ENCODE measurements at places on chromosomes 5 and 9.

DNA sequence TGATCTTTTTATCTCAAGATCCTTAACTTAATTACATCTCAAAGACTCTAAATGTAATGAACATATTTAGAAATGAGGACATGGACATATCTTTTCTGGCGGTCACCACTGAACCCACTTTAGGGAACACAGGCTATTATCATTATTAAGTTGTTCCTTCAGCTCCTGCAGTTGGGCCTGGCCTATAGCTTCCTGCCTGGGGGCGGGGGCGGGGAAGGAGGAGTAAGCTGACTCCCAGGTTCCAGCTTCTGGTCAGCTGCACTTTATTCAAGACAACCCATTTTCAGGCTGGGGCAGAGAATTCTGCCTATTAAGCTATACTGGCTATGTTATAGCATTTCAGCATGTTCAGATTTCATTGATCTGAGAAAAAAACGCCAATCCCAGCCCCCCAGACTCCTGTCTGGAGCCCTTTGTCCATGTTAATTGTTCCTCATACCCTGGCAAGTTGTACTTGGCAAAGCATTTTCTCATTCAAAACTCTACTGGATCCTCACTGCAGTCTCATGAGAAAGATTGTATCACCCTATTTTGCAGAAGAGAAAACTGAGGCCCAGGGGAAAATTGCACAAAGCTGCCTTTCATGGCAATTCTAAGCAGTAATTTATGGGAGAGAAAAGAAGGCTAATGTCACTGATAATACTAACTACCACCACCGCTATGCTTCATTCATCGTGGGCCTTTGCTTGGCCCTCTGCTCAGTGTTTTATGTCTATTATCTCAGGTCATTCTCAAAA lies 25.1 kb downstream of the COL15A1 start:
- DNase-seq: no peak

DNA sequence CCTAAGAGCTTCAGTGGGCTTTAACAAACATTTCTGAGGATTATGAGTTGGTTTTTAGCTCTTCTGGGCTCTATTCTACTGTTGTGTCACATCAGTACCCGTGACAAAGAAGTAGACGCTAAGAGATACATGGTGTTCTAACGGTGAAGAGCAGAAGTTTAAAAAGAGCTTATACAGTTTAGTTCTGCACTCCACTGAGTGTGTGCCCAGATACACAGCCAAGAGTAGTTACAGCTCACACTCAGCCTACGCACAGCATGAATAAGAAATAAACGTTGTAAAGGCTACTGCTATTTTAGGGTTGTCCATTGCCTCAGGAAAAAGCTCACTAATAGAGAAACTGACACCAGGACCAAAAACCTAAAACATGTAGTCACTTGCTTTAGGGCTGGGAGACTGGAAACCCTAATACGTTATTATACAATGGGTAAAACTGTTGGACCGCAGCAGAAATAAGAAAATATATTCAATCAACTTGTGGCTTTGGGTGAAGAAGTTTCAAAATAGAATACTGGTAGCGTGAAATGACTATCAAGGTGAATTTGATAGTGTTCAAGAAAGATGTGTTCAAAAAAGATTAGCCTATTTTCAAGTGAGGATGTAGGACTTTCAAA lies 34.7 kb downstream of the PSIP1 start:
- DNase-seq: no peak

DNA sequence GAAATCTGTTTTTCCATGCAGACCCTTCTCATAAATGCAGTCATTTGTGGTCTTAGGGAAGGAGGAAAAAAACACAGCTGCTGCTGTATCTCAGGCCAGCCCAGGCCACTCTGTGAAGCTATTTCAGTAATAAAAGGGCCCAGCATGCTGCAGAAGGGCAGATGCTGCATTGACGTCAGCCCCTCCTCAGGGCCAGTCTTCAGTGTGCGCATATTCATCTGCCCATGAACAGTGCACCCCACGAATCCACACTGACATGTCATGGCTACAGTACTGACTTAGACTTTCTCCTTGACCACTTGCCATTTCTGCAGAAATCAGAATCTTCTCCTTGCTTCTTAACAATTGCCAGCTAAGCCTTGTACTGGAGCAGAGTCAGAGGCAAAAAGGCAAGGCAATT lies 304.7 kb downstream of the GABRG2 start:
- no peak for DNase-seq

GRCh38 chr9:110179734-110180133 lies 28.2 kb downstream of the C9orf152 start:
- no peak for DNase-seq

GRCh38 chr5:163727028-163727427 lies 221.6 kb downstream of the MAT2B start:
- no peak for DNase-seq

- no peak for DNase-seq
Observed at GRCh38 chr5:6749026-6749716, 35.9 kb downstream of the TENT4A start.

DNA sequence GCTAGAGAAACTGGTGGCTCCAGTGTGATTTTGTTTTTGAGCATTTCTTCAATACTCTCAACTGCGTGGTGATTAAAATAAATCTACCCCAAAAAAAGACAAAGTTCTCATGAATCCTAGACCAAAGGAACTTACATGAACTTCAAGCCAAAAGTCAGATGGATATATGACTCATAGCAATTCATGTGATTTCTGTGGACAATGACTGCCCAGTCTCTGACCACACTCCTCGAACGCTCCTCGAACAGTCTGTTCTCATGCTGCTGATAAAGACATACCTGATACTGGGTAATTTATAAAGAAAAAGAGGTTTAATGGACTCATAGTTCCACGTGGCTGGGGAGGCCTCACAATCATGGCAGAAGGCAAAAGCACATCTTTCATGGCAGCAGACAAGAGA lies 46.4 kb upstream of the CEP78 start:
- DNase-seq: no peak

GRCh38 chr5:161544350-161544765 lies 2.2 kb downstream of the GABRB2 start:
- DNase-seq: no peak

GRCh38 chr5:135829179-135829578 lies 5.3 kb upstream of the SLC25A48 start:
- DNase-seq: no peak

DNA sequence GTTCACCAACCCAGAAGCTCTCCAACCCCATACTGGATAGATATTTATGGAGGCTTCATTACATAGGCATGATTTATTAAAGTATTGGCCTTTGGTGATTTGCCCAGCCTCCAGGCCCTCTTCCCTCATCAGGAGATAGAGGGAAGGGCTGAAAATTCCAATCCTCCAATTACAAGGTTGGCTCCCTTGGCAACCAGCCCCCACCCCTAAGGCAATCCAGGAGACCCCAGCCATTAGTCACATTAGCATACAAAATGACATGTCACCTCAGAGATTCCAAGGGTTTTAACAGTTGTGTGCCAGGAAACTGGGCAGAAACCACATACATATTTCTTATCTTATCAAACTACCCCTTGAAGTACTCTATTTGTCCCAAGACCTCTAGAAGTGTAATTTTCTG lies 210.0 kb downstream of the HINT1 start:
- DNase-seq: no peak

DNA sequence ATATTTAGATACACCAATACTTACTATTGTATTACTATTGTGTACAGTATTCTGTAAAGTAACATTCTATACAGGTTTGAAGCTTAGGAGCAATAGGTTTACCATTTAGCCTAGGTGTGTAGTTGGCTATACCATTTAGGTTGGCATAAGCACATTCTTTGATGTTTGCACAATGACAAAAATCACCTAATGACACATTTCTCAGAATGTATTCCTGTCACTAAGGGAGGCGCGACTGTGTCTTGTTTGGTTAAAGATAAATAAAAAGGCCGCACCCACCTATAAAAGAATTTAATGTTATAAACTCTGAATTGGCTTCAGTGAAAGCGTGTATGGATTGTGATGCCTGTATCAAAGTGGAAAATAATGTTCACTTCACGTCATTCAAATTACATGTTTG lies 1815.4 kb upstream of the CDH6 start:
- no peak for DNase-seq

DNA sequence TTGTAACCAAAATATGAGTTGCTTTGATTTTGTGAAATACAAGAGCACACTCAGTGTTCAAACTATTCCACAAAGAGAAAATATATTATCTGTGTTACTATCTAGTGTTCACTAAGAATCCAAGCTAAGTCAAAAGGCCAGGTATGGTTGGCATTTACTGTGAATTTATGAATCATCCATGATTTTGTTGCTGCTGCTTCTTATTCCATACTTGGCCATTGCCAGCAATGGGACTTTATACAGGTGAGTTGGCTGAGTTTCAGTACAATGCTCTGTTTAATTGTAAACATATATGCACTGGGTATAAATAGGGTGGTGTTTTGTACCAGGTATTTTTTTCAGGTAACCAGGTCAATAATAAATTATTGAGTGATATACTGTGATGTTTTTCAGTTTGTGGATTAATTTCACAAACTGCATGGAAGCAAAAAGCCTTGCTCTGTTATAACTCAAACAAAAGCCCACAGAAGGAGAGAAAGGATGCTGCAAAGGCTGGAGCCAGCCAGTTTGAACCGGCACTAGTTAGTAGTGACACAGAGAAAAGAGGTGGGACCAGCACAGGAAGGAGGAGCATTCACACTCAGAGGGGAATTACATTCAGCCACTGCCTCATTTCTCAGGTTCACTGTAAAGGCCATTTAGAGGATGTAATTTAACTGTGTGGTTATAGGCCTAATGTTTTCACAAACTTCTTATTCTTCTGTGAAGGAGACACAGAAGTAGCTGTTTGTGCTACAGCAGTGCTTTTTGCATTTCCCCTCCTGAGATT lies 381.8 kb downstream of the ADGRV1 start:
- DNase-seq: peak; percentile 6

DNA sequence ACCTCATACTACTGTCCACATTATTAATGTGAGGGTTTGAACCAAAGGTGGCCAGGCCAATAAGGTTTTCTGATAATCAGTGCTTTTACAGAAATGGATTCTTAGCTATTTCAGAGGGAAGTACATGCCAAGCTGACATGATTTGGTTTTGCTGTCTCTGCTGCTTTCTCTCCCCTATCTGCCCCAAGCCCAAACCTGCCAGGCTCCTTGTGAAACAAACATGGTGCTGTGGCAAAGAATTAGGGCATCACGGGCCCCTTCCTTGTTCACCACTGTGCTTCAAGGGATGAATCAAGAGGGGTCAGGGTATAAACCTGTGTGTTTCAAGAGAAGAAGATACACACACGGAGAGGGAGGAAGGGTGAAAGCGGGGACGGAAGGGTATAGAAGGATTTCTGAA lies 41.3 kb upstream of the SMU1 start:
- DNase-seq: no peak

- DNase-seq: no peak
Observed at GRCh38 chr5:13558408-13558807, 386.1 kb downstream of the DNAH5 start.

- DNase-seq: no peak
Observed at GRCh38 chr9:19629488-19629887, 159.3 kb downstream of the SLC24A2 start.

GRCh38 chr9:114513959-114514267 lies 8.6 kb upstream of the WHRN start:
- no peak for DNase-seq

DNA sequence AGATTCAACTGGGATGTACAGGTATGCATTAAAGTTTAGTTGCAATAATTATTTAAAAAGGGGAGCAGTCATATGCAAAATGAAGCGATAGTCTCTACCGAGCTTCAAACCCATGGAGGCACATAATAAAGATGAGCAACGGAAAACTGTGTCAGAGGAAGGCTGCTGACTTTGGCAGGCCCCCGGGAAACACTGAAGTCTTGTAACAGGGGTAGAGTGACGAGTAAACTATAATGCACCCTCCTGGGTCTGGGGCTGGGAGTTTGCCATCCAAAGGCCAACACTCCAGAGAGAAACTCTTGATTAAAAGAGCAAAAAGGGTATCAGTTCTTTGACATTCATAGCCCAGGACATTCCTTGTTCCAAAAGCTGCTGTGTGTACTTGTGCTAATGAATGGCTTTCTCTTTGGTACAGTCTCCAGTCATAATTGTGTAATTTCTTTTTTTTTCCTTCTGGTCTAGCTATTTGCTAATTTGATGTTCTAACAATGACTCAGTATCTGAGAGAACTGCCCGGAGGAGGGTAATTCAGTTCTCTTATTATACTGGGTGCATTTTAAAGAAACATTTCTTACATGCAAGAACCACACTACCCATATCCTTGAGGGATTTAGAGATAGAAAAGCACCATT lies 59.2 kb downstream of the TNC start:
- DNase-seq: no peak

DNA sequence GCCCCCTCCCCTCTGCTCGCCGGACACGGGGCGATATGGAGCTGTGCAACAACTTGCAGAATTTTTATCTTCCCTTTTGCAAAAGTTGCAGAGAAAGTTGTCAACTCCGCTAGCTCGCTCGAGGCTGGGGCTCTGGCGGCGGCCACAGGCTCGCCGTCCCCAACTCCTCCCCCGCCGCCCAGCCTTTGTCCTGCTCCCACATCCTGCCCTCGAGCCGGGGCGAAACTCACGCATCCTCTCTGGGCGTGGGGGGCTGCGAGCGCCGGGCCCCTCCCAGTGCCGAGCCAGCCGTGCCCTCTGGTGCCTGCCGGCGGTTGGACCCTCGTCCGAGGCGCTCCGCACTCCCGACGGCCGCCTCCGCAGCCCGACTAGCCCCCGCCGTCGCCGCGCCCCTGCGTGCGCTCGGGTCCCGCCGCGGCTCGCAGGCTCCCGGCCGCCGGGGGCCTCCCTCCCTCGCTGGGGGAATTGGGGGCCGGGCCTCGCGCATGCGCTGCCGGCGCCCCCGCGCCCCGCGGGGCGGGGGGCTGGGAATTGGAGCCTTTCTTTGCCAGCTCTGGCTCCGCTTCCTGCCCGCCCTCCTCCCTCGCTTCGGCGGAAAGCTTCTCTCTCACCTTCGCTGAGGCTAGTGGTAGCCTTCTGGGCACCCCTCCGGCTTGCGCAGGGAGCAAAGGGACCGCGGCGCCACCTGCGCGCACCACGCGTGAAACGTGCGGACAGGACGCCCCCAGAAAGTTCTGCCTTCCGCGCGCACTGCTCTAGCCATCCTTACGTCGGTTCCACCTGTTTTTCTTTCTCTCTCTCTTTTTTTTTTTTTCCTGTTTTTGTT lies at the start of gene CCNJL:
CCNJL (minus strand) TSS at position 431 of the 826 bp plus-strand sequence. CDS start 641 bp downstream, outside the sequence.
- DNase-seq: no peak

- no peak for DNase-seq
Observed at GRCh38 chr5:29114331-29114768, 2076.0 kb upstream of the CDH9 start.

- no peak for DNase-seq
Observed at GRCh38 chr5:172603251-172603806, 37.7 kb upstream of the NEURL1B start.

GRCh38 chr9:106218854-106219253 lies 524.5 kb downstream of the TMEM38B start:
- DNase-seq: no peak

GRCh38 chr9:128684065-128684324 lies 5.0 kb upstream of the SET start:
- no peak for DNase-seq

- no peak for DNase-seq
Observed at GRCh38 chr9:101508211-101508610, 25.4 kb upstream of the RNF20 start.

- no peak for DNase-seq
Observed at GRCh38 chr5:102932781-102933180, 177.7 kb downstream of the PAM start.

GRCh38 chr5:73495772-73496335 lies 2.4 kb upstream of the BTF3 start:
- no peak for DNase-seq
